ENCODE measurements at places on chromosomes 3 and 15.
A peak's percentile ranks its signal among the peaks of the same experiment; 100 is the strongest.

- DNase-seq, result peak; percentile 85
Observed at GRCh38 chr15:63896336-63897115, 62.8 kb upstream of the HERC1 start.

DNA sequence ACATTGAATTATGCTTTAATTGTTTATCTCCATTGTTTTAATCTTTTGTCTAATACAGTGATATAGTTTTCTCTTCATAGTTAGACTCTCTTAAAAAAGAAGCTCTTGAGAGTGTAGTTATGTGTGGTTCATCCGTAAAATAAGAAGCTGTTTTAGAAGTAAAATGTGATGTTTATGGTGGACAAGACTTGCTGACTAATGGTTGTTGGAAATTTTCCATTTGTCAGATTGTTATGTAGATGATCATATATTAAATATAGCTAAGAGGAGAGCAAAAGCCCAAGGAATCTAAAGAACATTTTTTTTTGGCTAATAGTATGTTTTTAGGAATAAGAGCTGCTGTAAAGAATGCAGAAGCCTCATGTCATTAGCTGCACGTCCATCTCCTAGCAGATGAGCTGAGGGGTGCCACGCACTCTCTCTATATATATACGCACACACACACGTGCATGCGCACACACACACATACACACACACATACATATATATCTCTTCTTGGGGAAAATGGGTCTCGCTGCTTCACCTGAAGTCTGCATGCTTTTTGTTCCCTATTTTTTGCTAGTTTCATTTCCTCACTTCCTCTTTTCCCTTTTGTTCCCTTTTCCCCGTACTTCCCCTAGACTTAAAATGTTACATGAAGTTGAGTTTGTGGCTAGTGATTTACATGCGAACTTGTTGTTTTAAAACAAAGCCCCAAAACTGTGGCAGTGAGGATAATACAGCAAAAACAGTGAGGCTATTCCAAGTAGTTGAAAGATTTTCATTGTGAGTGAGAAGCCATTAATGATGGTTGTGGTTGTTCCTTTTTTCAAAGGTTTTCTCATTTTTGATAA is 107.8 kb downstream of the MBNL1 start:
- DNase-seq, result peak; percentile 21

DNA sequence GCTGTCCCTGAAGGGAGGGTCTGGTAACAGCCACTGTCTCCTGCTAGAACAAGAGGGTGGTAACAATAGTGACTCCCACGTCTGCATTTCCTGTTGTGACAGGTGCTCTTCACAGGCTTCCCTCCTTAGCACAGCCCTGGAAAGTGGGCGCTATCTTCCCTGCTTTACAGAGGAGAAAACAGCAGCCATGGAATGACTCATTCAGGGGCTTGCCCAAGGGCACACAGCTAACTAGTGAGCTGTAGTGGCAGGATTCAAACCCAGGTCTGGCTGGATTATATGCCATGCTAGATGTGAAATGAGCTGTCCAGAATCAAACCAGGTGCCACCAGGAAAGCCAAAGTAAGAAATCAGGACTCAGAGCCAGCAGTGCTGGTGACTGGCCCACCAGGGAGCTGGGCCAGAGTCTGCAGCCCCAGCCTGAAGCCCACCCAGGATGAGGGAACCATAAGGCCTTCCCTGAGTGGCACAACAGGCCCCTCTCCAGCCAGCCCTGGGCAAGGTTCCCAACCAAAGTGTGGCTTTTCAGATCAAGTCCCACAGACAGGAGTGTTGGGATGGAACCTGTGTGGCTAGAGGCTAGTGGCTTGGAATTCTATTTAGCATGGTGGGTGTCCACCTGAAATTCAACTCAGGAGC is 102.4 kb downstream of the ETFA start:
- DNase-seq, result peak; percentile 25

DNA sequence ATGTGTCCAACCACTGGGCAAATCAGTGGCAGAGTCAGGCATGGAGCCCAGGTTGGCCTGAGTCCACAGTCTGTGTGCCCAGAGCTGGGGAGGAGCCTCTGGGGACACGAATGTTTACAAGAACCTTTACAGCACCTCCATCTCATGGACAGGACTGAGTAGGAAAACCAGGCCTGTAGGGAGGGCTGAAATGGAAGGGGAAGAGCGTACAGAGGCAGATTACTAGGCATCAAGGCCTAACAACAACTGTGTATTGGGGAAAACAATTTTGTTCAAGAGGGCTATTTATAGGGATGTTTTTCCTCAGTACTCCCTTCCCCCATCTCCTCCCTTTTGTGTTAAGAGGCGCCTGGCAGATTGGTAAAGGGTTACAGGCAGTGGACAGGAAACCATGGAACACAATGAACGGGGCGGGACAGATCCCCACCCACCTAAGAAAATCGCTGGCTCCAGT is 15.1 kb upstream of the ARHGAP31 start:
- DNase-seq, result no peak

- no peak for DNase-seq
Observed at GRCh38 chr3:127714125-127714571, 41.4 kb downstream of the ABTB1 start.

GRCh38 chr15:74776821-74777768 is 4.8 kb upstream of the CSK start:
- peak; percentile 83 for DNase-seq

DNA sequence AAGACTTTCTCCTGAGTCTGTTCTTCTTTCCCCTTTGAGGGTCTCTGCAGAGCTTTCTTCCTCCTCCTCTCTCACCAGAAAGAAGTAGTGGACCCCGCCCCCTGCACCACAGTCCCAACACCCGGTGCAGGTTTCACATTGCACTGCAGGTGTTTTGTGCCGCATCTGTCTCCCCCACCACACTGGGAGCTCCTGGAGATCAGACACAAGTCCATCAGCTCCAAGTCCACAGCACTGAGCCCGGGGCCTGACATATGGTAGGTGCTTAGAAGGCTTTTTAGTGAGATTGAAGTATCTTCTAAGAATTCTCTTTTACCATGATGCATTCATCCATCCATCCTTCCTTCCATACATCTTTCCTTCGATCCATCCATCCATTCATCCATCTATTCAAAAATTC is 9.8 kb downstream of the STRA6 start:
- no peak for DNase-seq

DNA sequence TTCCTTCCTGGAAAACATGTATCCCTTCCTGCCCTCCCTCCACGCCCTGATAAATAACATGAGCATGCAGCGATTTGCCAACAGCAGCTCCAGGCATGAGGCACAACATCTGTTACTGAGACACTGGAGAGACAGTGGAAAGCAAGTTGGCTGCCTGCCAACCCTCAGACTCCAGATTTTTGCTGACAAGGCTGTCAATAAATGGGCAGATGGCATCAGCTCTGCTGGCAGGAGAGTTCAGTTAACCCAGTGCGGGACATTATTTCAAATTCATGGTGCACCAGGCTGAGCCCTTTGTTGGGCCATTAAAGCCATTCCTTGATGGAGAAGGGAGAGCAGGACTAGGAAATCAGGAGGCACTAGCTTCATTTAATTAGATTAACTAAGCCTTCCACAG is 293.3 kb downstream of the MEX3B start:
- DNase-seq, result no peak

DNA sequence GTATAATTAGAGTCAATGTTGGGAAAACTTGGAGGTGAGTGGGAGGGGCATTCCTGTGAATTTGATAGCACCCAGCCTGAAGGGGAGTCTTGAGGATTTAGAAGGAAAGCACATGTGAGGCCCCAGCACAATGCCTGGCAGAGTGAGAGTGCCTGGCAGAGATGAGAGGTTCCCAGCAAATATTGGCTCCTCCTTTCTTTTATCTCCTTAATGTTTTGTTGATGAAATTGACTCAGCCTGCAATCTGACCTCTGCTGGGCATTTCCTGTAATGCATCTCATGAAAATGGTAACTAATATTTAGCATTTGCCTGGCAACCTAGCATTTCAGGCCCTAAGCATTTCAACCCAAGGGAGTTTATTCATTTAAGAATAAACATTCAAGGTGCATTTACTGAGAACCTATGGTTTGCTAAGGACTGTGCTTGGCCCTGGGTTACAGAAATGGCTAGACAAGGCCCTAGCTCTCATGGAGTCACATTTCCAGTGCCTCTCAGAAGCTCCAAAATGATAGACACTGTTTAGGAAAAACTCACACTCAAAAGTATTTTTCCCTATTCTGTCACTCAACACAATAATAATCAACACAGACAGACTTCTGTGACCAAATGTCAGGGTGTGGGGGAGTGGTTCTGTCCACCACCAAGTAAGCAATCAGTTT is 19.0 kb downstream of the PDHB start:
- peak; percentile 51 for DNase-seq

DNA sequence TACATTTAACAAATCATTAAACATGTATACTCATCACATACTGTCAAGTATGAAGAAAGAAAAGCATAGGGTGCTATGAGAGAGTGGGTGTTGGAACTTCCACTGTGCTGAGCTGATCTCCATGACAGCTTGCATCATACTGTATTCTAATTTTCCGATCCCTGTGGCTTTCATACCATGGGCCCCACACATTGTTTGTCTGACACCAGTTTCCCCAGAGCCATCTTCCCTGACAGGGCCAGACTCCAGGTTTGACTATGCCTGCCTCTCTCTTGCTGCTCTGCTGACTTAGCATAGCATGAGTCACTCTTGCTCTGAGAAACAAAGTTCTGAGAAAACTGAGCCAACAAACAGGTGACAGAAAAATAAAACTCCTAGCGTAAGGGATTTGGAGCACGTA is 37.0 kb upstream of the CASR start:
- peak; percentile 61 for DNase-seq

GRCh38 chr3:128345196-128345595 is 121.5 kb downstream of the DNAJB8 start:
- DNase-seq, result no peak

GRCh38 chr3:122800031-122800430 is 5.2 kb downstream of the SLC49A4 start:
- no peak for DNase-seq

GRCh38 chr3:89303701-89304100 is 196.3 kb downstream of the EPHA3 start:
- no peak for DNase-seq

DNA sequence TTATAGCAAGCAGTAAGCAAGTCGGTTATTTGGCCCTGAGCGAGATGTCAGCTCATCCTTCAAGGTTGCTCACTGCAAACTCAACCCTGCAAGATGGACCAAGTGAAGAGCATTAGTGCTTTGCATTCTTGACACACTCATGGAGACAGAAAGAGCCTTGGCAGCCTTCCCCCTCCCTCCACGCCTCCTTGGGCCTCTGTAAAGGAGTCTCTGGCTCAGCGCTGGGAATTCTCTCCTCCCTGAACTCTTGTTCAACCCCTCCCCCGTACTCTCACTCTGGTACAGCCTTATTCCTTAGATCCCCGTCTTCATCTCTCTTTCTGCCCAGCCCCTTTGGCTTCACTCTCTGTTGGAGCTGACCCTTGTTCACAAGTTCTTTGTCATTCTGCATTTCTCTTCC is 2.2 kb upstream of the CX3CR1 start:
- DNase-seq, result no peak

DNA sequence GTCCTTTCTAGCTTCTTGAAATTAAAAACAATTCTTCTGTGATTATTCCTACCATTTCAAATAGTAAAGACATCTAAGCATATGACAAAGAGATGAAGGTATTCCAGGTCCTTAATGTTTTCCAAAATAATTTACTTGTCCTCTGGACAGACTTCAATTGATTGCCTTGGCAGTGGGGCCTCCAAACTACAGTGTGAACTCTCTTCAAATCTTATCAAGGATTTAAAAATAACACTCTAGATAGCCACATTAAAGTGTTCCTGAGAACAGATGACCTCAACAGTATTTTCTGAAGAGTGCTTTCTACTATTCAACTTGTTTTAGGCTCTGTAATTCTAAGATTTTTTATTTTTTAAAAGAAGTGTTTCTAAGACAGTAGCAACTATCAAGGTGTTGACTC is 7.9 kb upstream of the MLF1 start:
- no peak for DNase-seq

DNA sequence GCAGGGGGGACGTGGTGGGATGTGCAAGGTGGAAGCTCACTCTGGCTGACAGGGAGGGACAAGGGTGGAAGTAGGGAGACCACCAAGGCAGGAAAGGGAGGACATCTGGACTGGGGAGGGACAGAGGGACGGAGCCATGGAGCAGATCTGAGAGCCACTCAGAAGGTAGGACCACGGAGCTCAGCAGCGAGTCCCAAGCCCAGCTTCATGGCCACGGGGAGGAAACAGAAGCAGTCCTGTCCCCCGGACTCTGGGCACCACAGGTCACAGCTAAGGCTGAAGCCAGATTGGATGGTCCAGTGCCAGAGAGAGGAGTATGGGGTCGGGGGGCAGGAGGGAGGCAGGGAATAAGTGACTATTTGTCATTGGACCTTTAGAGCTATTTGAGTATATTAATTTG is 220.1 kb downstream of the TBC1D2B start:
- no peak for DNase-seq

GRCh38 chr3:26712211-26713026 is 89.8 kb downstream of the LRRC3B start:
- DNase-seq, result peak; percentile 28

GRCh38 chr3:190301591-190301990 is 20.7 kb downstream of the CLDN1 start:
- DNase-seq, result no peak

DNA sequence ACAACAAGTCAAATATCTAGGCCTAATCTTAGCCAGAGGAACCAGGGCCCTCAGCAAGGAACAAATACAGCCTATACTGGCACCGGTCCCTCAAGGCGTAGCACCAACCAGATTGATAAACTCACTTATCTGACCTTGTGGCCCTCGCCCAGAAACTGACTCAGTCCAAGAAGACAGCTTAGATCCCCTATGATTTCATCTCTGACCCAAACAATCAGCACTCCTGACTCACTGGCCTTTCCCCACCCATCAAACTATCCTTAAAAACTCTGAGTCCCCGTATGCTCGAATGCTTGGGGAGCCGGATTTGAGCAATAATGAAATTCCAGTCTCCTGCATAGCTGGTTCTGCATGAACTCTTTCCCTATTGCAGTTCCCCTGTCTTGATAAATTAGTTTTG is 1.6 kb upstream of the SORD start:
- DNase-seq, result no peak

DNA sequence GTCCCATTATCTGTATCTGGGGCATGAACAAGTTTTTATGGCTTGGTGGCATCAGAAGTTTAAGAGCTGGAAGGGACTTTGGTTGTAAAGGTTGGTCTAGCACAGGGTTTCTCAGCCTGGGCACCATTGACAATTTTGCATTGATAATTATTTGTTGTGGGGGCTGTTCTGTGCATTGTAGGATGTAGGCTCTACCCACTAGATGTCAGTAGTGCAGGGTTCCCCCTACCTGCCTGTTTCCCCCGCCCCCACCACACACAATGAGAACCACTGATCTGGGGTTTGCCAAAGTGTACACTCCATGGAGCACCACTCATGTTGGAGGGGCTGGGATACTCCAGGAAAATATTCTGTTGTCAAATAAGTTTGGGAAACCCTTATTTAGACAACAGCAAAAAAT is 42.7 kb downstream of the PLCL2 start:
- DNase-seq, result peak; percentile 18

GRCh38 chr3:14933820-14934425 is 13.5 kb upstream of the NR2C2 start:
- DNase-seq, result no peak

- no peak for DNase-seq
Observed at GRCh38 chr3:67030785-67031740, 33.0 kb downstream of the KBTBD8 start.

- no peak for DNase-seq
Observed at GRCh38 chr3:172186607-172187006, 147.2 kb downstream of the FNDC3B start.
